ENCODE measurements at places on chromosomes 3 and 15.

DNA sequence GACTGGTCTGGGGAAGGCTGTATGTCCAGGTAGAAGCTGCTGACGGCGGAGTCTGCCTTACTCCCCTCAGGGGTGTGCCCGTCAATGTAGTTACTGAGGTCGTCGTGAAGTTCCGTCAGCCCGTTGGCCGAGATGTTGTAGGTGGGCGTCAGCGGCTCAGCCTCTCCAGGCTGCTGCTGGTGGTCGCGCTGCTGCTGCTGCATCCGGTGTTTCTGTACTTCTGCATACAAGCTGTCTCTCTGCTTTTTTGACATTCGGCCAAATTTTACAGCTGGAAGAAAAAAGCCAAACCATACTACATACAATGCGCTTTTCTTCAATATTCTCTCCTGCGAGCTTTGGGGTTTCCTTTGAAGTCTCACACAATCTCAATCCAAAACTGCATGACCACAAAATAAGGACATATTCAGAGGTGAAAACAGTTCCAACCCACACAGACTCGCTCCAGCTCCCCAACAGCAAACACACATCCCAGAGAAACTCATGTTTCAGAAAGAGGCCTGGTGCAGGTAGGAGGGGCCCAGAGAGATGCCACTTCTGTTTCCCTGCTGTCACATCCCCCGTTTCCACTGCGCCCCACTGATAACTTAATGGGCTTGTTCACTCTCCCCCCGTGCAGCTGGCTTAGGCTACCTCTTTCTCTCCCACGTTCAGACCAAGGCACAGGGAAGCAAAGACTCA, 32.5 kb upstream of the ICE2 start:
- ATAC-seq = no peak

GRCh38 chr3:4515916-4516579, 22.9 kb downstream of the ITPR1 start:
- no peak for ATAC-seq

DNA sequence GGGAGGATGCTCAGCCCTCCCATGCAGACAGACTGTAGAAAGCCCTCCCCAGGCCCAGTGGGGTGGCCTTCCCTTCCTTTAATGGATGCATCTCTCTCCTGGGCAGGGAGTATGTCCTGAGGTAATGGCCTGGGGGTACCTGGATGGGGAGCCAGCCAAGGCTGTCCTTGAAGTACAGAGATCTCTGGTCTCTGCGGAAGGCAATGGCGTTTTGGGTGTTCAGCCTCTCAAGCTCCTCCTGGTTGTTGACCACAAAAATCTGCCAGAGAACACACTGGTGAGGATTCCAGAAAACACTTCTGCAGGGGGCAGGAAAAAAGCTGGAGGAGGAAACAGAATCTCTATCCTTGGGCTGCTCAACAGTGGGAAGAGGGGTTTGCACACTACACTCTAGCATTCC, 28.9 kb downstream of the EAF1 start:
- no peak for ATAC-seq

- ATAC-seq = no peak
These were observed 1.3 kb downstream of the CILP start for GRCh38 chr15:65209701-65210643.

- ATAC-seq = no peak
These were observed 4.5 kb upstream of the IQCF5 start for GRCh38 chr3:51879937-51880336.

GRCh38 chr15:67303490-67304363, 49.1 kb downstream of the IQCH start:
- ATAC-seq = no peak

- no peak for ATAC-seq
These were observed 84.4 kb downstream of the MYLK start for GRCh38 chr3:123799544-123800361.

GRCh38 chr15:91915576-91915975, 62.1 kb downstream of the SLCO3A1 start:
- ATAC-seq = no peak
